Activated CD4-positive, alpha-beta T cell treated with anti-CD3 and anti-CD28 coated beads for 1 hour (primary cell): ENCODE measurements at places on chromosomes 2 and 18.

DNA sequence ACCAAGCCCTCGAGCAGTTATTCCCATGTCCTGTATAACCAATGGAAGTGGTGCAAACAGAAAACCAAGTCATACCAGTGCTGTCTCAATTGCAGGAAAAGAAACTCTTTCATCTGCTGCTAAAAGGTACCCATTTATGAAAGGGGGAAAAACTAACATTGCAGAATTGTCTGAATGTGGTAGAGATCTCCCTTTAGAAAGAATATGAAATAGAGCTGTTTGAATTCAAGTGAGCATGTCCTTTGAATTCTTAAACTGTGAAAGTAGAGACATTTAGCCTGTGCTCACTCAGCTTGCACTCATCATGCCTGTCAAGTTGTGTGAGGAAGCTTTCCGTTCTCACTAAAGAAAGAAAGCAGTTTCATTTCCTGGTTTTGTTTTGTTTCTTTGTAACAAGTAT lies 87.4 kb downstream of the EML4 start:
- DNase-seq, result no peak

DNA sequence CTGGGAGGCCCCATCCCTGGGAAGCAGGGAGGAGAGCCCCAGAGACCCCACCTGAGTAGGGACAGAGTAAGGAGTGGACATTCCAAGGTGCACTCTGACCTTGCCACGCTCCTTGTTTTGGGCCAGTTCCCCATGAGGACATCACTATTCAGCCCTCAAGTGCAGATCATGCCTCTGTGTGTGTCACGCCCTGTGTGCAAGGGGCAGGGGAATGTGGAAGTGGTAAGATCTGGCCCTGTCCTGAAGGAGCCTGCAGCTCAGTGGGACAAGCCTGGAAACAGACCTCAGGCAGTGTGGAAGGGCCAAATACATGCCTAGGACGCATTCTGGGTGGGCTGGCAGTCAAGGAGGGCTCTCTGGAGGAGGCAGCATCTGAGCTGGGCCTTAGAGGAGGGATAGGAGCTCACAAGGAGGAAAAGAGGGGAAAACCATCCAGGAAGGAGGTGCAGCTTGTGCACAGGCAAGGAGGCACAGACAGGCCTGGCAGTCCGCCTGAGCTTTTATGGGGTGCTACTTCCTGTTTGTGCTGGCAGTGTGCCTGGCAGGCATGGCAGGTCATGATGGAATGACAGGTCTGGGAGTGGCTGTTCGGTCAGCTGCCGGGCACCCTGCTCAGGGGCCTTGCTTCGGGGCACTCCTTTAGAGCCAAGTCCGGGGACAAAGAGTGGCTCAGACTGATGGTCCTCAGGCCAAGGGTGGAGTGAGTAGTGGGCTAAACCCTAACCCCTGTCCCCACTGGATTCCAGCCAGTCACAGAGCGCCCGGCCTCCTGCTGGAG lies 3.3 kb downstream of the KLHL30 start:
- no peak for DNase-seq

DNA sequence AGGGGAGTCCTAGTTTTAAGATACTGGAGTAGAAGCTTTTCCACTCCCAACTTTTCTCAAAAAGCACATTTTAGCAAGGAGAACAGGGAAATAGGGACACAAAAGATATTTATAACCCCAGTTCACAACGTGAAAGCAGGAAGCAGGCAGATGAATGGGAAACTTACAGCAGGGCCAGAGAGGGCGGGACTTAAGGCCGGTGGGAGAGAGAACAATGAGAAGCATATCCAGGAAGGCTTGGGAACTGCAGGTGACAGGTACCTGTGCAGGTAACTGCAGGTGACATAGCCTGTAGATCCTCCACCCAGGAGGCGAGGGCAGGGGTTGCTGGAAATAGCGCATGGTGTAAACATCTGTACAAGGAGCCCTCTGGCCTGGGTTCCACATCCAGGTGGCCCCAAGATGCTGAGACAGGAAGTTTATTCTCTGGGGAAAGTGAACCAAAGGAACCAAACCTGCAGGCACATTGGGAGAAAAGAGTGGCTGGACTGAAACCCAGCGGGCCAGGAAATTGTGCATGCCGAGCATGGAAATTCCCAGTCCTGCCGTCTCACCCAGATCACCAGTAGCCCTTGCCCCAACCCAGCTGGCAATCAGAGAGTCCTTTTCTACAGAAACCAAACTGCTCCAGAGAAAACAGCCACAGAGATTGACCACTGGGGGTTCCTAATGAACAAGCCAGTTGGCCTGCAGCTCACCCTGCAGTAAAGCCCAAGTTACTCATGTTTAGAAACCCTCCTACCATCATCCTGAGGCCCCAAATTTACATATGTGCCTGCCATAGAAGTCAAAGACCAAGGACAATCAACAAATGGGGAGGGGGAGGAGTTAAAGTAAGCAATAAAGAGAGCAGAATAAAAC lies 24.3 kb upstream of the COL6A3 start:
- no peak for DNase-seq

GRCh38 chr2:150020221-150020620 lies 432.6 kb upstream of the MMADHC start:
- DNase-seq, result no peak
